Nasal cavity respiratory epithelium epithelial cell of viscerocranial mucosa (primary cell): ENCODE measurements at places on chromosomes 3 and 15. TPM values are rescaled to one million over a fixed set of nuclear protein-coding genes. Genes with fewer than 3 reads are reported as not detected.

The RTP3 gene
- total RNA-seq, result not detected in 2 replicates

The TGM4 gene
- total RNA-seq, result 0.28 and 0.34 TPM in 2 replicates

The CDC25A gene
- total RNA-seq, result 3.0 and 8.2 TPM in 2 replicates

The TTC23 gene
- total RNA-seq, result 14.4 and 30.5 TPM in 2 replicates

The WDR82 gene
- total RNA-seq, result 84.8 and 99.4 TPM in 2 replicates

The ANKRD34C gene
- not detected in 2 replicates for total RNA-seq

The TMF1 gene
- 40.0 and 49.7 TPM in 2 replicates for total RNA-seq

The SCG5 gene
- 2.1 and 3.1 TPM in 2 replicates for total RNA-seq

The MASP1 gene
- total RNA-seq, result under 0.01 and 0.21 TPM in 2 replicates

The EIF1B gene
- total RNA-seq, result 19.4 and 20.2 TPM in 2 replicates

The SCAANT1 gene
- not detected in 2 replicates for total RNA-seq

The SERINC4 gene
- total RNA-seq, result 0.07 TPM in 1 of 2 replicates, not detected in the other

The P2RY12 gene
- not detected in 2 replicates for total RNA-seq

The MAGI1 gene
- total RNA-seq, result 13.0 and 21.1 TPM in 2 replicates

The GPR171 gene
- not detected in 2 replicates for total RNA-seq

The TMCO5A gene
- not detected in 2 replicates for total RNA-seq

The DUOXA2 gene
- total RNA-seq, result not detected in 2 replicates

The ARGFX gene
- total RNA-seq, result not detected in 2 replicates

The OPA1 gene
- 85.9 and 108 TPM in 2 replicates for total RNA-seq

The MAP1A gene
- under 0.01 and 1.9 TPM in 2 replicates for total RNA-seq

The CYP8B1 gene
- total RNA-seq, result not detected in 2 replicates

The TMEM212 gene
- not detected in 2 replicates for total RNA-seq

The GOLGA6L7 gene
- total RNA-seq, result not detected in 2 replicates

The SCN5A gene
- not detected in 2 replicates for total RNA-seq

The HRH1 gene
- 5.1 and 7.7 TPM in 2 replicates for total RNA-seq

The PIAS1 gene
- total RNA-seq, result 6.5 and 16.5 TPM in 2 replicates

The HHLA2 gene
- total RNA-seq, result not detected in 2 replicates

The EPHB3 gene
- total RNA-seq, result 11.3 and 38.6 TPM in 2 replicates
